ENCODE measurements at places on chromosomes 11 and 22.

DNA sequence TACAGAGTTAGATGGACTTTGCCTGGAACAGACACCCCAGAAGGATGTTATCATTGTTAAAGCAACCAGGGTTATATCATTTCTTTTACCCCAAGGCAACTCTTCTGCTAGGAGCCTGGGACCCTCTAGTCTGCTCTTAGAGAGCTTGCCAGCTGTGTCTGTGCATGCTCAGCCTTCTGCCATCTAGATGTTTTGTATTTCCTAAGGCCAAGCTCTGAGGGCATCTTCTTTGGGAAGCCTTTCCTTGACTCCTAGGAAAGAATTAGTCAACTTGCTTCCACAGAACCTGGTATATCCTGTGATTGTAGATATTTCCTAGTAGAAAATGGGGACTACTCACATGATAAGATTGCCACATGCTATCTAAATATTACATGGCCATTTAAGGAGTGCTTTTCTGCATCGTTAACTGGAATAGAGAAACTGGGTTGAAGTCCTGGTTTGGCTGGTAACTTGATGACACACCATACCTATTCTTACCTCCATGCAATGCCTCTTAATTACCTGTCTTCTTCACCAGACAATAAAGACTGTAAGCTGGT lies 87.6 kb downstream of the STIM1 start:
- no peak for DNase-seq

GRCh38 chr11:95516175-95516574 lies 273.4 kb downstream of the FAM76B start:
- peak; percentile 45 for DNase-seq

GRCh38 chr11:57546869-57547475 lies 9.6 kb downstream of the SMTNL1 start:
- no peak for DNase-seq

DNA sequence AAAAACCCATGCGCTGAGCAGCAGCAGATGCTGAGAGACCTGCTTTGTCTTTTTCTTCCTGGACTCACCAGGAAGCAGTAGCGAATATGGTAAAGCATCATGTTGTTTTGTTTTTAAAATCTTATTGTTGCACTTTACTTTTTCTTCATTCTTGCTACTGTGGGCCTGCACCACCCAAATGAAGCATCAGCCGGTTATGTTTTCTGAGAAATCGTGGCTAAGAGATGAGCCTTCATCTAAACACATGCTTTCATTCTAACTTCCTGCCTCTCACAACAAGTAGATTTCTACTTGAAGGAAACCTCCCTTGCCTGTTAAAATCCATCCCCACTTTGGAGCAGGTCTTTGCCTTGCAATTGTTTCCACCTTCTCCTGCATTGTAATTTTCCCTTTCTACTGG lies 1025.9 kb downstream of the NTM start:
- peak; percentile 57 for DNase-seq

GRCh38 chr11:92362989-92363388 lies 138.4 kb downstream of the FAT3 start:
- no peak for DNase-seq

- DNase-seq: no peak
Observed at GRCh38 chr11:68362801-68363379, 50.5 kb downstream of the LRP5 start.

DNA sequence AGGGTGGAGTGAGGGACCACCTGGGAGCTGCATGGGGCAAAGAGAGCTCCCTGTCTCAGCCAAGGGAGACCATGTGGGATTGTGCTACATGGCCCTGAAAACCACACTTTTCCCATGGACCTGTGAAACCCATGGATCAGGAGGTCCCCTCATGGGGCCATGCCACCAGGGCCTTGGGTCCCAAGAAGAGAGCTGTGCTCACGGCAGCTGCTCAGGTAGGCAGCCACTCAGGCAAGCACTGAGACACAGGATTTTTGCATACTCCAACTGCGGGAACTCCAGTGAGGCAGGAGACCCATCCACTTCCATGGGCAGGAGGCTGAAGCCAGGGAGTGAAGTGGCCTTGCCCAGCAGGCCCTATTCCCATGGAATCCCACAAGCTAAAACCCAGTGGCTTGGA lies 190.0 kb downstream of the KCNA4 start:
- DNase-seq: no peak

- no peak for DNase-seq
Observed at GRCh38 chr22:49701380-49702067, 126.1 kb downstream of the BRD1 start.

DNA sequence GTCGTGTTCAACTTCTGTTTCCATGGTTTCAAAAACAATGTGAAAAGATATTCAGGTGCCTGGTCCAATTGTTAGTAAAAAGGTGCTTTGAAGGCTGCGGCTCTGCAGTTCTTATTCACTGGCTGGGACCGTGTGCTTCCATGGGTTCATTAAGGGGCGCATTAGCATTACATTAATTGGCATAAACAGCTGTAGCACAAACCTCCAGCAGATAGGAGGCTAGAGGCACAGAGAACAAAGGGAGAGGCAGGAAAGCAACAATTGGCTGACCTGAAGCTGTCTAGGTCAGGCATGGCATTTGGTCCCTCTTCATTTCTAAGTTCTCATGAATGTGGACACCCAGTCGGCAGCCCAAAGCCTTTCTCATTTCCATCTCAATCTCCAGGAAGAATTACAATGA lies 16.6 kb downstream of the PAK1 start:
- DNase-seq: no peak

GRCh38 chr11:99281331-99281730 lies 260.6 kb downstream of the CNTN5 start:
- no peak for DNase-seq

- no peak for DNase-seq
Observed at GRCh38 chr11:27013781-27014361, 20.0 kb downstream of the FIBIN start.

DNA sequence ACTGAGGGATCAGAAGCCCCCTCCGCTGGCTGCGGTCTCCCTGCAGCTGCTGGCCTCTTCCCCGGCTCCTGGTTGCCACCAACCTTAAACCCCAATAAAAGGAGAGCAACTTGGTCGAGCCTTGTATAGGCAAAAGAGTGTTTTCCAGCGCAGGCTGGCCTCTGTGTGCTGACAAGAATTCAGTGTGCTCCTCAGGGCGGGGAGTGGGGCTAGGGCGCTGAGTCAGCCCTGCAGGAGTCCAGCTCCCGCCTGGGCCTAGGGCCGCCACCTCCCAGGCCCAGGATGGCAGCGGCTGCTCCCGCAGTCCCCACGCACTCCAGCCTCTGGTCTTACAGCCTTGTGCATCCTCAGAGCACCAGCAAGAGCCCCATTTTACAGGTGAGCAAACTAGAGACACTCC lies at the start of gene SHISAL1:
TSS of gene SHISAL1 (minus strand) at position 186 of the 400 bp plus-strand sequence. CDS start 12,006 bp downstream, outside the sequence.
- no peak for DNase-seq

Data from esophagus muscularis mucosa (tissue), 4 donors.